ENCODE measurements at places on chromosomes 2 and 18.

DNA sequence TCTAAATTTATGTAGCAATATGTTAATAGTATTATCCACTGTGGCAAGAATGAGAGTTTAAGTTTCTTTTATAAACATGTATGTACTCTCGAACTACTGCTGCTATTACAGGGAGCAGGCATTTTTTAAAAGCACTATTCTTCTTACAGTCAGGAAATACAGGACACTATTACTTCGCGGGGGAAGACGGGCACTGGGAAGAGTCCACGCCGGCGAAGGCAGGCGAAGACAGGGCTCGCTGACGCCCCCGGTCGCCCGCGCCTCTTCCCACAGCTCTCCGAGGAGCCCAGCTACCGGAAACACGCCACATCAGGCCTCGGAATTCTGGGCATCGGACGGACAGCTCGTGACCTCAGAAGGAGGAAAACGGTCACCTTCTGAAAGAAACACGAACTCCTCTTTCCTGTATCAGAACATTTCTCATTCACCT, 90.2 kb downstream of the FAM161A start:
- peak; percentile 73 for DNase-seq

DNA sequence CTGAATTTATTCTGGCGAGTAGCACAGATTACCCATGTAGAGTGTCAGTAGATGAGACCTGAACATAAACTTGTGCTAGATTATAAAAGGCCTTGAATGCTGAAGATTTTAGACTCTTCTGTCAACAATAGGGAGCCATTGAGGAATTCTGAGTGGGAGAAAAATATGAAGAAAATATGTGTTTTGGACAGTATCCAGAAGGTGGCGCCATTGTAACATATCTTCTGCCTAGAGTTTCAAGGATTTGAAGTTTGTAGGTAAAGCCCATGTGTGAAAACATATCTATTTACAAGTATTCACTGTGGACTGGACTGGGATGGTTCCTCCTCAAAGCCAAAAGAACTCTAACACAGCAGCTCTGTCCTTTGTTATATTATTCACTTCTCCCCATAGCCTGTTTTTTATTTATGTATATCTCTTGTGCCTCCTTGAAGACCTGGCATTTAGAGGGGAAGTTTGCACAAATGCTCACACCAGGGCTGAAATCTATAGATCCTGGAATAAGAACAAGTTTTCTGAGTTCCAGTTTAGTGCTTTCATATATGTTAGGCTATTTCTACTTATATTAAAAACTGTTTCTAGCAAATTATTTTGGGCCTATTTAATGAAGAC, 124.9 kb downstream of the RDH14 start:
- peak; percentile 25 for DNase-seq

DNA sequence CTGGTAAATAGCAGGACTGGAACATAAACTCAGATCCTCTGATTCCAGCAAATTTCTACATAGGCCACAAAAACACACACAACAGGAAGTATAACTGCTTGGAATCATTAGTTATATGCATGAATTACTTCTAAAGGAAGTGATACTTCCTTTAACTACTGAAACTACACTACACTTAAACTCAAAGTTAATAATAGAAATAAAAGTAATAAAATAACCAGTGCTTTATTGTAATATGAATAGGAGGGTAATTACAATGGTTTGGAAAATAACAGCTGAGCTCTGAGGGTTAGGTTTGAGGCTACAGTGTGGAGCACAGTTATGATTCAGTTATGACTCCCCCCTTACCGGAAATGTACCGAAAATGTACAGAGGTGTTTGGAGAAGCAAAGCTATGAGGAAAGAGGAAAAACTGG, 18.5 kb upstream of the POLI start:
- no peak for DNase-seq

DNA sequence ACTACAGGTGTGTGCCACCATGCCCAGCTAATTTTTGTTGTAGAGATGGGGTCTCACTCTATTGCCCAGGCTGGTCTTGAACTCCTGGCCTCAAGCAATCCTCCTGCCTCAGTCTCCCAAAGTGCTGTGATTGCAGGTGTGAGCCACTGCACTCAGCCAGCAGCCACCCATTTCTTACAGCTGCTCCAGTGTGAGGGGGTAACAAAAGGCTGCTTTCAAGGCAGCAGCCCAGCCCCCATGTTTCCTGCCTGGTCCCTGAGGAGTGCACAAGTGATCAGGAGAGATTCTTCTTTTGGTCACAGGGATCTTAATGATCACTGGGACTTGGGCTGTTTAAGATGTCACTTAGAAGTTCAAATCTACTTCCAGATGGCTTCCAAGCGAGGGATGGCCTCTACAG, 15.2 kb upstream of the CXCR4 start:
- no peak for DNase-seq

DNA sequence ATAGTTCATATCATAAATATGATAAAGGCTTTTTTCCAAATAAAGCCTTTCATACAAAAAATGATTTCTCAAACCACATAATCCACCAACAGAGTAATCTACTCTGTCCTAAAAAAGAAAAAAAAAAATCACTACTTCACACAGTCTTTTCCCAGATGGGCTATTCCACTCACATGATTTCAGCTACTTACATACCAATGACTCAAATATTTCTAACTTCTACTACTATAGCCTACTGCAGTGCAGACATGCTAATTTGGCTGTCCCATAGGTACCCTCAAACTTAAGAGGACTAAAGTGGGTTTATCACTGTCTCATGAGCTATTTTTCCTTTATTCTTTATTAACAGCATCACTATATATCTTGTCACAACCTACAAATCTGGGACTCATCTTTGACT, 57.4 kb downstream of the SLC66A3 start:
- DNase-seq, result no peak

GRCh38 chr2:157592948-157593347, 35.7 kb downstream of the ACVR1C start:
- DNase-seq, result no peak

- DNase-seq, result peak; percentile 15
These were observed 41.1 kb downstream of the MRPS9 start for GRCh38 chr2:105078906-105079495.

- no peak for DNase-seq
These were observed 76.0 kb downstream of the AGAP1 start for GRCh38 chr2:235569837-235570236.

DNA sequence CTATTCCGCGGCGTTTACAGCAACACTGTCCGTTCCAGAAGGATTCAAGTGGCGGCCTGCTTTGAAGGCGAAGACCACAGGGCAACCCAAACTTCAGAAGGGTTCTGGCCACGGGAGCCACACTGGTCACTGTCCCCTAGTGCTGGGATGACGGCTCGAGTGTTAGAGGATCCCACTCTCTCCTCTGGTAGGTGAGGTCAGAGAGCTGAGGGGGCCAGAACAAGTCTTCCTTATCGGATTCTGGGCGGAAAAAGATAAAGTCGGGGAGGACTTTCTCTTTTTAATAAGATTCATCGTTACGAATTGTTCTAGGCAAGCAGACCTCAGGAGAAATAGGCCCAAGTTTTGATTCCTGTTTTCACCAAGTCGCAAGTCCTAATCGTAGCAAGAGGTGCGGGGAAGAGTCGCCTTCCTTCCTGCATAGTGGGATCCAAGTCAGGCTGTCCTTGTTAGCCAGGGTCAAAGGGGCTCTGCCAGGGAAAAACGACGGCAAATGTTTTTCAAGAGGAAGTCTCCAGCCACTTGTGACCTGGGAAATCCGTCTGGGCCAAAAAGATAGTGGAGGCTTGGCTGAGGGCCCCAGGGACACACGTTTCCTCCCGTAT, 864 bp upstream of the MYL12A start:
- no peak for DNase-seq

DNA sequence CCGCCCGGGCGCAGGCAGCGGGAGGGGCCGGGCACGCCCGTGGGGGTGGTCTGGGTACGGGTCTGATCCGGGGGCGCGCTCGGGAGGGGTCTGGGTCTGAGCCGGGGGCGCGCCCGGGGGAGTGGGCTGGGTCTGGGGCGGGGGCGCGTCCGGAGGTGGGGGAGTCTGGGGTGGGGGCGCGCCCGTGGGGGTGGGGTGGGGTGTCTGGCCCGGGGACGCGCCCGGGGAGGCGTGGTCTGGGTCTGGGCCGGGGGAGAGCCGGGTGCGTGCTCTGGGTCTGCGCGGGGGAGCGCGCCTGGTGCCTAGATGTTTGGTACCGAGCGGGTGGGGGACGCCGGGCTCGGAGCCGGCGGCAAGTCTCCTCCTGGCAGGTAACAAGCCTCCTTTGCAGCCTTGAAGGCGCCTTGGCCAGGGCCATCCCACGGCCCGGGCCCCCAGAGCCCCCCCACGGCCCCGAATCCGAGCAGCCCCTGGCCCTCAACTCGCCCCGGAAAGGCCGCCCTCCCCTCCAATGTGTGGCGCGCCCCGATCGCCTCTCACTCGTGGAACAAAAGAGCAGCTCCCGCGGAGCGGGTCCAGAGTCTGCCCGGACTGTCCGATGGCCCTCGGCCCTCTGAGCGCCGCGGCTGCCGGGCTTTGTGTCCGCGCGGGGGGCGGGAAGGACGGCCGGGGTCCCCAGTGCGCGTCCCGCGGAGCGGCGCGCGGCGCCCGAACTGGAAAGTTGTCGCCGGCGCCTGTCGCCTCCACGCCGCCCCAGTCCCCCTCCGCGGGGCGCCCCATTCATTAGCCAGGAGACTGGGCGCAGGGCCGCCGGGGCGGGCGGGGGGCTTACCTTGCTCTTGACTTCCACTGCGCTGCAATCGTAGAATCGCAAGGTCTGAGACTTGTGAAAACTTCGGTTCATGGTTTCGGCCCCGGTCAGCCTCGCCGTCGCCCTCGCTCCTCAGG, 595 bp downstream of the PARD6G start:
- peak; percentile 83 for DNase-seq

DNA sequence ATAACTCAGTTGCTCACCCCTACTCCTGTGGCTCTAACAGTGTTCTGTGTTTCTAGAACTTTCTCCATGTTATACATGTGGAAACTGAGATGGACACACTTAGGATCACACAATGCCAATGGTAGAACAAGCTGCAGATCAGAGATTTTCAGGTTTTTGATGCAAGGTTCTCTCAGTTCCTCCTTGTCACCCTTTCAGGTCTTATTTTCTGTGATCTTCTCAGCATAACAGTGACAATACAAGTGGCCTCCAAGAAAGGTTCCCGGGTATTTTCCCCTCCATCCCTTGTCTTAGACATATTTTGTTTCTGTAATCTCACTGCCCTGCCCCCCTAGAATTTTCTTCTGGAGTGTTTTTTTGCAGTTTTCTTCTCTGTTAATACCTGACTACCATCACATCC, 6.2 kb upstream of the MGAT5 start:
- no peak for DNase-seq

DNA sequence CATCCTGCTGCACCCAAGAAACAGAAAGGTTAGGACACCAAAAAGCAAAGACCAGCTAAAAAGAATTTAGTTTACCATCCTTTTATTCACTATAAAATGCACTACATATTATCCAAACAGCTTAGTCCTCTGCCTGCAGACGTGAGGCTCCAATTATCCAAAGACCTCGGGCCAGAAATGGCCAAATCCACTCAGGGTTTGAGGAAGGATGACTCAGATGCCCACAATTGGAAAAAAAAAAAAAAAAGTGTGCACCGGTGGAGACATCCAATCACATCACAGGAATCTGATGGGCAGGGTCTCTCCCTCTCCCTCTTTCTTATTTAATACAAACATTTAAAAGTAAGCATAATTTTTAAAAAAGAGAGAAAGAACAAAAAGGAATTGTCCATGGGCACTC, 65.7 kb downstream of the TRABD2A start:
- no peak for DNase-seq

DNA sequence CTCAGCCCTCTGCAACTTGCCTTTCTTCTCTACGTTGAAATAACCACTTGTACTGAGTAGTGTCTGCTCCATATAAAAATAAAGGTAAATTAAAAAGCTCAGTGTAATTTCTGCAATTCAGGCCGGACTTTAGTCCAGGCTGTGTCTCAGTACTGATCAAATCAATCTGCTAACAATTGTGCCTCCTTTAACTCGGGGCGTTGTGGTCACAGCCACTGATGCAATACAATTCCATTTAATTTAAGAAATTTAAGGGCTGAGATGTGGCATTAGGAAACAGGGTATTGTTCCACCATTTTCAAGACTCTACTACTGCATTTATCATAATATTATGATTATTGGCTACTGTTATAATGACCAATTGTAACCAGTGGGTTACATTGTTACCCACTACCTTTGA, 60.0 kb upstream of the NPAS2 start:
- no peak for DNase-seq

DNA sequence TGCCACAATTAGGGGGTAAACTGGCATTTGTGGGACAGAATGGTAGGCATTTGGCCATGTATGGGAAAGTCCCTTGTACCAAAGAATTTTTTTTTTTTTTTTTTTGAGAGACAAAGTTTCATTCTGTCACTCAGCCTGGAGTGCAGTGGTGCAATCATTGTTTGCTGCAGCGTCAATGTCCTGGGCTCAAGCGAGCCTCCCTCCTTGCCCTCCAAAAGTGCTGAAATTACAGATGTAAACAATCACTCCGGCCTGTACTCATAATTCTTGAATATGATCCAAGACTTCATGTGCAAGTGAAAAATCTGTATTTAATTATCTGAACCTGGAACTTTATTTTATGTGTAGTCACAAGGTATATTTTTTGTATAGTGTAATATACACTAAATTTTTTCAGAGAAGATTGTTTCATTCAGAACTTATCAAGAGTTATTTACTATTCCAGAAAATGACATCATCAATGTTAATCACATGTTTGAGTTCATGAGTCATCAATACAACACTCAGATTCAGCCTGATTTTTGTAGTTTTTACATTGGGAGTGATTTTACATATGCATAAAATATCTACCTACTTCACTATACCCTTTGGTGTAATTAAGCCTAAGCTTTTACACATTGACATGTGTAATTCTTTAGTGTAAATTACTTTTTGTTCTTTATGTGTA, 138.7 kb upstream of the L3MBTL4 start:
- DNase-seq, result no peak

GRCh38 chr2:175233135-175233719, 51.7 kb upstream of the ATP5MC3 start:
- peak; percentile 59 for DNase-seq

- no peak for DNase-seq
These were observed 110.3 kb downstream of the EPC2 start for GRCh38 chr2:148754864-148755263.

- no peak for DNase-seq
These were observed 47.2 kb downstream of the DYSF start for GRCh38 chr2:71500426-71501079.

- no peak for DNase-seq
These were observed 803.6 kb upstream of the FANCL start for GRCh38 chr2:59044736-59045135.

DNA sequence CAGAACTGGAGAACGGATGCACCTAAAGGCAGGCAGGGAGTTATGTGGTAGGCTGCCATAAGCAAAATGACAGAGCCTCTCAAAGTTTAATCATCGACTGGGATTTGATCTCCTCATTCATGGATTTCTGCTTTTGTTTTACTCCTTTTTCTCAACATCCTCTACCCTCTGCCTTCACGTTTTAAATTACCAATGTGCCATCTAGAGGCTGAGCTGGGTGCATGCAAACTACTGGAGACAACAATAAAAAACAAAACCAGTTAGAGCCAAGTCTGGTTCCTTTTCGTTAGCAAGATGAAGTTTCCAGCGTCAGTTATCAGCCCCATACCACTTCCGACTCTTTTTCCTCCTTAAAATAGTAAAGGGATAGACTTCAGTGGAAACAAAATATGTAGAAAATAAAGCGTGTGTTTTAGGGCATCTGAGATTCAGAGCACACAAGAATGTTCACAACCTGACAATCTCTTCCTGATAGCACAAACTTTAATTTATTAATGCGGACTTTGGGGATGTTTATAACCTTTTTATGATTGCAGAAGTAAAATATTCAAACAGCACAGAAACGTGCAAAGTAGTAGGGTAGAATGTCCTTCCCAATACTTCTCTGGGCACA, 117.0 kb downstream of the LAMA1 start:
- DNase-seq, result peak; percentile 30

- DNase-seq, result no peak
These were observed 76.7 kb downstream of the FHOD3 start for GRCh38 chr18:36374262-36374661.

Data from RWPE1 (cell line).